T-helper 22 cell (primary cell): ENCODE measurements at places on chromosomes 2 and 18.

GRCh38 chr2:213315168-213315876 is 31.1 kb downstream of the SPAG16 start:
- no peak for DNase-seq

GRCh38 chr18:68233018-68233417 is 481.9 kb downstream of the TMX3 start:
- no peak for DNase-seq

DNA sequence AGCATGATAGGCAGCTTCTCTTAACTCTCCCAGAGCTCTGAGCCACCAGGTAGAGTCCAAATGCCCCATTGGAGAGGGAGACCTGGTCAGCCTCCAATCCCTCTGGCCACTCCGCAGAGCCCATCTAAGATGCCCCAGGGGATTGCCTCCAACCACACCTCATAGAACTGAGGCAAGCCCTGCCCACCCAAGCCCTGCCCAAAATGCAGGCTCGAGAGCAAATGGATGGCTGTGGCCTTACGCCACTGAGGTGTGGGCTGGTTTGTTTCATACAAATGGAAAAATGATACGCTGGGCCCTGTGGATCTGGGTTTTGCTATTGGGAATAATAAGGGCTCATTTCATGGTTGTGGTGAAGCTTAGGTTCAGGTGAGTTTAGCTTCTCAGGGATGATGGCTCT is 3.0 kb upstream of the TFCP2L1 start:
- DNase-seq, result no peak

- DNase-seq, result no peak
Measured at GRCh38 chr2:19776941-19777514, 124.8 kb downstream of the TTC32 start.

GRCh38 chr2:3956892-3957291 is 253.5 kb downstream of the DCDC2C start:
- DNase-seq, result no peak

DNA sequence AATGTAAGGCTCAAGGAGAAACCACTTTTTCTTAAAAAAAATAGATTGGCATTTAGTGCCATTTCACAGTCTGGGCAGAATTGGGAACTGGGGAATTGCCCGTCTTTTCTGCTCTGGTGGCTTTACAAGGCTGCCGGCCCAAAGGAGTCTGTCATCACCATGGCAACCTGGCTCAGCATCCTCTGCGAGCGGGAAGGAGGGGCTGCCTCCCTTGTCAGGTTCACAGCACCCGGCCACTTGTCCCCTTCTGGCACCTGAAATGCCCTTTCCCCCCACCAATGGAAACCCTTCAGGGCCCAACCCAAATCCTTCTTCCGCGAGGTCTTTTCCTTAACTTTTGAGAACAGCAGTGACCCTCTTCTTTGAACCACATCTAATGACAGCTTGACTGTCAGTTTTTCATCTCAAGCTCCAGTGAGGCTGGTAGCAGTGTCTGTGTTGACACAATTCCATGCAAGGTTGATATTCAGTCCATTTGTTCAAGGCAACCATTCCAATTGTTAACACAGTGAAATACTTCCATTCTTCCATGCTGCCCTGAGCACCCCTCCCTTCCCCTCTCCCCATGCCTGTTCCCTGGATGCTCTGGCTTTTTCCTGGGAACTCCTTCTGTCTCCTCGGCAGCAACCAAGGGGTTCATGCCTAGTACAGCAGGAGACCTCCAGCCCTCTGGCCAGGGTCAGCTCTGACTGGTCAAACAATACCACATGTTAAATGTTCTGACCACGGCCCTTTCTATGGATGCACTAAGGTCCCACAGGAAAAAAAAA is 79.6 kb downstream of the DNER start:
- no peak for DNase-seq

DNA sequence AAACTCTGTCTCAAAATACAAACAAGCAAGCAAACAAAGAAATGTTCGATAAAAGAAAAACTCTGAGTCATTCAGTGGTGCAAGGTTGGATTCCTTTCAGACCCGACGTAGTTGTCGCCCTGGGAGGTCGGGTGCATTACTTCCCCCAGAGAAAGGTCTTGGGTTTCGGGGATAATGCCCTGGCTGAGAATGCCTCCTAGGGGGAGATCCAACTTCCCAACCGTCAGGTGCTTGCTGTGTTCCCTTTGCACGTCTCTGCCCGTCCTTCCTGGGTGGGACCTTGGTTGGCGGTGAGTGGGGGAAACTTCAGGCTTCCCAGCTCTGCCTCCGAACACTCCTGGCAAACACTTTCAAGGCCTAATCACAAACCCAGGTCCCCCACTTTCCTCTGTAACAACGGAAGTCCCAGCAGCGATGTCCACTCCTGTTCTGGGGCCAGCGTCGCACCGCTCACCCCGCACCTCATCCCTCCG is 609 bp downstream of the TPGS2 start:
- DNase-seq, result no peak

- no peak for DNase-seq
Measured at GRCh38 chr2:41932241-41933045, 115.4 kb upstream of the PKDCC start.

DNA sequence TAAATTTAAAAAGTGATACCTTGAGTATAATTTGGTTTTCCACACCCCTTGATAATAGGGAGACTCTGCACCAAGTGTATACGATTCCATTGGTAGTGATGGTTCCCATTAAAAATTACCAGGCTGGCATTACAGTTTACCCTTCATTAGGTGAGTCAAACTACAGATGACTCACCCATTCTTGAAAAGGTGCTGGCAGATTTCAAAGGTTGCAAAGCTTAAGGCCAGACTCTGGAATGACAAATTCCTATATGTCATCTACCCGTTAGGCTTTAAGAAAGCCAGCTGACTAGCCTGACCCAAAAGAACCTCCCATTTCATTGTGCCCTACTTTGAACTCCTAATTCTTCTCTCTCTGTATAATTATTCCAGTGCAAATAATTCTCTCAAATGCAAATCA is 124.4 kb downstream of the LRRTM4 start:
- no peak for DNase-seq

GRCh38 chr2:202114795-202115194 is 41.7 kb downstream of the KIAA2012 start:
- no peak for DNase-seq

GRCh38 chr2:187566266-187566665 is 12.0 kb upstream of the TFPI start:
- no peak for DNase-seq

DNA sequence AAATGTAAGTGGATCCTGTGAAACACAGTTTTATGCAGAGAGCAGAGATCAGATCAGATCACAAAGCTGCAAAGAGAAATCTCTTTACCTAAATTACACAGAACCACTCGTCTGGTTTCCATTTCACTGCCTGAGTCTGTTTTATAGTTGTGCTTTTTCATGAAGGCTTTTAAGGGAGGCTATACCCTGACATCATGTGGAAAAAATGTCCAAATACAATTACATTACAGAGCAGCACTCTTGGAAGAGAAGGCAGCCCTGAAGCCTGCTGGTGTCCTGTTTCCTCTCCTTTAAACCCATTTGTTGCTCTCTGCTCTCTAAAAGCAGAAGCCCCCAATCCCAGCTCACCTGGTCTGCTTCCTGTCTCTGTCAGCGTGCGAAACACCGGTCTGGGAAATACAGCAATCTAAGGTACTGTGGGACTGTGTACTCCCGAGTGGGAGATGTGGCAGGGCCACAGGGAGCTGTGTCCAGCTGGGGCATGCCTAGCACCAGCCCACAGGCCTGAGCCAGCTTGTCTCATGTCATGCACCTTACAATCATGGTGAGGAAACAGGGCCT is 24.8 kb upstream of the ZFP36L2 start:
- no peak for DNase-seq

GRCh38 chr2:159960414-159960813 is 102.0 kb downstream of the PLA2R1 start:
- DNase-seq, result no peak
